A549 treated with CpdA at 1 μM for 4 hours (cell line): ENCODE measurements at places on chromosomes 6 and 20. TPM values are rescaled to one million over a fixed set of nuclear protein-coding genes. Genes with fewer than 3 reads are reported as not detected.

RNF114 gene
- total RNA-seq: 69.9 to 79.6 TPM (median 71.0 TPM) in 5 replicates

SAPCD1 gene
- total RNA-seq: 3.6 to 5.9 TPM (median 4.7 TPM) in 5 replicates

GNAS-AS1 gene
- not detected in 5 replicates for total RNA-seq

ADGRB3 gene
- total RNA-seq: not detected in 5 replicates

REM1 gene
- 0.09 to 0.13 TPM (median 0.10 TPM) in 3 of 5 replicates, not detected in the others for total RNA-seq

PLEKHG1 gene
- 0.28 to 0.50 TPM (median 0.40 TPM) in 5 replicates for total RNA-seq

RAB44 gene
- total RNA-seq: 0.03 to 0.06 TPM (median 0.05 TPM) in 3 of 5 replicates, not detected in the others

ZC2HC1B gene
- not detected in 5 replicates for total RNA-seq

KHDC1L gene
- 0.25 to 0.66 TPM (median 0.31 TPM) in 3 of 5 replicates, not detected in the others for total RNA-seq

BHLHE23 gene
- not detected in 5 replicates for total RNA-seq

CCR6 gene
- total RNA-seq: 0.05 TPM in 1 of 5 replicates, not detected in the others

GSTA3 gene
- not detected in 5 replicates for total RNA-seq

TREM2 gene
- total RNA-seq: not detected in 5 replicates

CYP21A2 gene
- not detected in 5 replicates for total RNA-seq

DBNDD2 gene
- 22.0 to 28.5 TPM (median 25.7 TPM) in 5 replicates for total RNA-seq

CLDN20 gene
- total RNA-seq: not detected in 5 replicates
